CMK (cell line): ENCODE measurements at places on chromosomes 1 and 21.

- DNase-seq, result no peak
Measured at GRCh38 chr1:55276671-55277376, 61.7 kb upstream of the USP24 start.

- peak; percentile 17 for DNase-seq
Measured at GRCh38 chr1:41812051-41812450, 106.7 kb downstream of the HIVEP3 start.

GRCh38 chr1:176241385-176242015 is 34.4 kb upstream of the COP1 start:
- DNase-seq, result no peak

- DNase-seq, result peak; percentile 60
Measured at GRCh38 chr1:21669258-21670058, at the start of gene RAP1GAP. RAP1GAP (minus strand) TSS chr1:21669357; CDS start chr1:21620032, 49,325 bp downstream.

DNA sequence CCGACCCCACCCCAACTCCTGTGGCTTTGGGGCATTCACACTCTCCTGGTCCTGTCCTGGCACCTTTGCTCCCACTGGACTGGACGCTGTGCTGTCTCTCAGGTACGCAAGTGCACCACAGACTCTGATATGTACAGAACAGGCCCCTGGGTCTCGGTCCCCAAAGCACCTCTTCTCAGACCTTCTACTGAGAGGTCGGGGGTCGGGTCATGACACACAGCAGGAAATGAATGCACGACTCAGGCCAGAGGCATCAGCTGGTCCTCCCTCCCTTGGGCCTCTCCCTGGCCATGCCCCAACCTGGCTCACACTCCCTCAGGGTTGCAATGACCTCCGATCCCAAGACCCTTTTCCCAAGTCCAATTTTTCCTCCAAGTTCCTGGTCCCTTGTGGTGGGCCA is 1.8 kb upstream of the KRTAP10-12 start:
- DNase-seq, result no peak

DNA sequence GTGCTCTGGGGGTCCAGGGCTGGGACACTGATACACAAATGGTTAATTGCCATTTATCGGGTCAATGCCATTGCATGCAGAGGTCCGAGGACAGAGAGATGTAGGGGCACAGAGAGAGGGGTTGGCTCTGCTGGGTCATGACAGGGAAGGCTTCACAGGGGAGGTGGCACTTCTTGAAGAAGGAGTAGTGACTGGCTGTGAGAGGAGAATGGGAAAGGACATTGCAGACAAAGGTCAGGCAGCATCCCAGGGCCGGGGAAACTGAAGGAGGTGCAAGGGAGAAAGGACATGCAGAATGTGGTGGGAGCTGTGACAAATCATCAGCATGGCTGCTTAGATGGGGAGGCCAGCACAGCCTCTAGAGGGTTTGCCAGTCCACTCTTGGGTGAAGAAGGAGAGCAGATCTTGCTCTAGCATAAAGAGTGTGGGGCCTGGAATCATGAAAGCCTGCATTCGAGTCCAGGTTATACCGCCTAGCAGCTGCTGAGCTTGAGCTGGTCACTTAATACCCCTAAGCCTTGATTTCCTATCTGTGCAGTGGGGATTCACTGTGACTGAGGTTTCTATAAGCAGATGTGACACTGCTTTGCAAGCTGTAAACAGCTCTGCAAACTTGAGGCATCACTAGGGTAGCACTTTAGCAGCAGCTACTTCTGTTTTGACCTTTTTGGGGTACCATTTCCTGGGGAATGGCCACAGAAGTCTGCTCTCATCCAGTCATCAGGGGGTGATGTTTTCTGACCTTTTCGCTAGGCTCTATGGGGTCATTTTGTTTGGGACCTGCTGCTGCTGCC is 59.2 kb upstream of the EPS8L3 start:
- DNase-seq, result no peak

DNA sequence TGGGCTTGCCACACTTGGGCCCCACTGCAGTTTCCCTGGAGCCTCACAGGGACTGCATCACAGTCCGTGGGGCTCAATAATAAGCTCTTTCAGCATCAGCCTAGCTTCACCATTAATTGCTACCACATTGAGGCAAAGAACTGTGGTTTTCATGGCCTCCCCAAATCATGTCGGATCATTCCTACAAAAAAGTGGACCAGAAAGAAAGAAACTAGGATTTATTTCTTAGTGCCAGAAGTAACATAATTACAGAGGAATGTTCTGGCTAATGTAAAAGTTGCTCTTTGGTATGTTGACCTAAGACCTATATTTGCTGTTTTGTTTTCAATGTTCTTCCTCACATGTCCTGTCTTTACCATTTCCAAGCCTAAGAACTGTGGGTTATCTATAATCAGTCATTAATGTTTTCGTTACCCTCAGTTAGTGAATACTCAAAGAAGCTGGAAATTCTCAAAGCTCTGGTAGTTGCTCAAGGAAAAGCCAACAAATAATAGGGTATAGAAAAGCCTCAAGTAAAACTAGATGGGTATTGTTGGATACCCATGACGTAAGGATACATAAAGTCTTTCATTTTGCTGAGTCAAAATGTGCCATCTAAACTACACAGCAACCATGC is 173.9 kb downstream of the LTN1 start:
- DNase-seq, result no peak

- DNase-seq, result no peak
Measured at GRCh38 chr1:246591958-246592357, 25.7 kb downstream of the CNST start.

DNA sequence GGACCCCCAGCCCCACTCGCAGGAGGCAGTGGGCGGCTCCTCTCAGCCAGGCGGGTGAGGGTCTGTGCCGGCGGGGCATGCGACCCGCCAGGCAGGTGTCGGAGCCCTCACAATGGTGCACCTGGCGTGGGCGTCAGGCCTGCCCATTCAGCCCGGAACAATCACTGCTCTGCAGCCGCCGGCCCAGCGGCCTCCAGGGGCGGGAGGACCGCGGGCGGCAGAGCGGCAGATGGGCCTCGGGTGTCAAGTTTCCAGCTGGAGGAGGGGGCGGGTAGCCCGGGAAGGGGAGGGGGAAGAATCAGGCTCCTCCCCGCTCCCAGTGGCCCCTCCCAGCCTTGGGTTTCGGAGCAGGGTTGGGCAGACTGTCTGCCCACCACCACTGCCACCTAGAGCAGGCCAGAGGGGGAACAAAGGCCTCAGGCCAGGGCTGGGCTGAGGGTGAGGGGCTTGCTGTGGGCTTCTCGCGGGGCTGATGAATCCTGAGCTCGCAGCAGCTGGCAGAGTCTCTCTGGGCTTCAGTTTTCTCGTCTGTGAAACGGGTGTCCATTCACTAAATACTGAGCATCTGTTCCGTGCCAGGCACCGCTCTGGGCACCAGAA is 39.5 kb upstream of the CASZ1 start:
- no peak for DNase-seq

DNA sequence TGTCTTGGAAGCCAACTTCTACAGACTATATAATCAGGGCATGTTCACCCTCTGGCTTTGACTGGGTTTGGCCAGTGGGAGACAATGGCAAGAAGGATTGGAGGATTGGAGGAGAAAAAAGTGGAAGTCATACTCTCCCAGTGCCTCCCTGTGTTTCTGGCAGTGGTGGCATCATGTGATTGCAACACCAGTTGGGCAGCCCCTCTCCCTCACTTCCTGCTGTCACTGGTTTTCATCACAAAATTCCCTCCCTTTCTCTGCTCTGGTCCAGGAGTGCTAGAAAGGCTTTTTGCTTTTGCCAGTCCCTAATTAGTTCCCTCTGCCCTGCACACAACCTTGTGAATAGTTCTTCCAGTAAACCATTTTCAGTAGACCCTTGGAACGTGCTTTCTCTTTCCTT is 3.7 kb upstream of the QSOX1 start:
- DNase-seq, result no peak

GRCh38 chr21:43375837-43376477 is 51.0 kb downstream of the SIK1 start:
- no peak for DNase-seq

- peak; percentile 21 for DNase-seq
Measured at GRCh38 chr1:80054129-80054528, 1047.6 kb upstream of the ADGRL4 start.

GRCh38 chr1:67299296-67299695 is 8.4 kb upstream of the IL12RB2 start:
- DNase-seq, result no peak

DNA sequence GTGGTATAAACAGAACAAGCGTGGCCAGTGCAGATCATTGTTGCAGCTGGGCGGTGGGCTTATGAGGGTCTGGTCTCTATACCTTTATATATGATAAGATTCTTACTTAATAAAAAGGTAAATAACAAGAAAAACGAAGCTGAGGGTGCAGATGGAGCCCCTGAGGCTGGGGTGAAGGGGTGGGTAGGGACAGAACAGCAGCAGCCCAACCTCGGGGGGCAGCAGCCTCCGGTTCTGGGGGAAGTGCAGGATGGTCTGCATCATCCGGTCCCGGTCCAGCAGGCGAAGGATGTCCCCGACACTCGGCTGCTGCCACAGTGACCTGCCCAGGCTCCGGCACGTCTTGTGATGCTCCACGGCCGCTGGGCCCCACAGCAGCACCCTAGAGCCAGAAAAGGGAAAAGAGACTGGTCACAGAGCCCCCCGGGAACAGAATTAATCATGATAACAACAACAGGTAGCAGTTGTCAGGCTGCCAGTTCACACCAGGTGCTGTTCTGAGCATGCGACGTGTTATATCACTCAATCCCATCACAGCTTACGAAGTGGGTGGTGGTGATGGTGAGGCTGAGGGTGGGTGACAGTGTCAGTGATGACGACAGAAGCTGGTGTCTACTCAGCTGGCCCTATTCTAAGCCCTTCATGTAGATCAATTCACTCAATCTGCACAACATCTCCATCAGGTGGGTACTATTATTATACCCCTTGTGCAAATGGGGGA is 35.5 kb downstream of the MRAP start:
- no peak for DNase-seq

- DNase-seq, result no peak
Measured at GRCh38 chr1:215530401-215530984, 36.6 kb upstream of the KCTD3 start.

DNA sequence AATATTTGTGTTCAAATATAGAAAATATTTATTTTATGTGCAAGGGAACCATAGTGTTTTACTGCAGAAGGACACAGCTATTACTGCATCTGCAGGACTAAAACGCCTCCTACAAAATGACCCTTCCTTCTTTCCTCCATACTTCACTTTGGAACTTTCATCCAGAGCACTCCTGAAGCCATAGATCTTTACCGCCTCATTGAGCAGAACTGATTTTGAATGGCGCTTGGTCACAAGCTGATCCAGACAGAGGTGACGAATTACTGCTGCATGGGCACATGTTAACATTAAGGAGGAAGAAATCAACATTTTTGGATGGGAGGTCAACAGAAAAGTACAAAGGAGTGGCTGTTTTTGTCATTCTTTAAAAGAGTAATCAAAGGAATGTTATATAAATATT is 931.6 kb downstream of the NCAM2 start:
- no peak for DNase-seq

GRCh38 chr1:111990878-111991718 is 1.6 kb upstream of the KCND3 start:
- no peak for DNase-seq

GRCh38 chr1:40039245-40039756 is 1.2 kb upstream of the CAP1 start:
- no peak for DNase-seq

DNA sequence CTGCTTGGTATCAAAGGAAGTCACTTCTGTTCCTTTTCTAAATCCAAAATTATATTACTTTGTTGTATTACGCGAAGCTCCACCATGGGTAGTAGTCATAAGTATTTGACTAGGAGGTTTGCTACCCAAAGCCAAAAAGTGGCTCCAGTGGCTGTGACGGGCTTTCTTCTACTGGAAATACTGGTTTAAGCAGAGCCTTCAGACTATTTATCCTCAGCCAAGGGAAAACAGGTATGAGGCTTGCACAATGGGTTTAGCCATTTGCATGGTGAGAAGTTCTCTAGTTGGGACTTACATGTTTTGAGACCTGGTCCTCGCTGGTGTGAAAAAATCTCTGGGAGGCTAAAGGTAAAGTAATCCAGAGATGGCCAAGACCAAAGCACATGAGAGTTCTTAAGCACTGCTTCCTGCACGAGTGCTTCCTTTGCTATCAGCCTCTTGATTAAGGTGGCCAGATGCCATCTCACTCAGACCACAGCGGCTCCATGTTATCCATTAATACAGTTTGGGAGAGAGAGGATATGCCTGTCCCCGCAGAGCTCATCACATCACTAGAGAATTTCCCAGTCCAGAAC is 121.2 kb downstream of the PIK3R3 start:
- DNase-seq, result no peak

DNA sequence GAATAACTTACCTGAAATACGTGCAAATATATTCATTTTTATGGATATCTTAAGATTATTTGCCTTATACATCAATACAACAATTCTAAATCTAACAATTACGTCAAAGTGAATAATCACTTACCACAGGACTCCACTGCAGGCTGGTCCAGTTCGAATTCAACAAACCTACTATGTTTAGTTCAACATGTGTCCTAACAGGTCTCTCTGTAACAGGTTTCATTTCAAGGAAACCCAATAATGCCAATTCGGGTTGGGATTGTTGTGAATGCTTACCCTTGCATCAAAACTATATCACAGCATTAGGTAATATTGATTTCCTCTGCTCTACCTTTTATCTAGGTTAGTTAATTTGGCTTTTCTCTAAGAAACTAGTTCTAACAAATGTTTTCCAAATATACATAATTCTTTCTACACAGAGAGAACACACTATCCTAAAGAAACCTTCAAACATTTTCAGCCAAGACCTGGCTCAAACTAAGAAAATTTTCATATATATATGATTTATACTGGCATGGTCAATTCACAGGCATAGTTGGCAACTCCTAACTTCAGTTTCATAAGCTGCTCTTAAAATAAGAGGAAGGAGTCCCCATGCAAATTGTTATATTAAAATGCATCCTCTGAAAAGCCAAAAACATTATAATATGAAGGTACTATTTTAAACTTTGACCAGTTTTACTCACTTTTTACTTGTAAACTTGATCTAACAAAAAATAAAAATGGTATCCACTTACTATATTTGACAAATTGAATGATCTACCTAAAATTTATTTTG is 4.5 kb downstream of the IVNS1ABP start:
- no peak for DNase-seq

- DNase-seq, result no peak
Measured at GRCh38 chr1:146036241-146036964, 14.9 kb upstream of the HJV start.

DNA sequence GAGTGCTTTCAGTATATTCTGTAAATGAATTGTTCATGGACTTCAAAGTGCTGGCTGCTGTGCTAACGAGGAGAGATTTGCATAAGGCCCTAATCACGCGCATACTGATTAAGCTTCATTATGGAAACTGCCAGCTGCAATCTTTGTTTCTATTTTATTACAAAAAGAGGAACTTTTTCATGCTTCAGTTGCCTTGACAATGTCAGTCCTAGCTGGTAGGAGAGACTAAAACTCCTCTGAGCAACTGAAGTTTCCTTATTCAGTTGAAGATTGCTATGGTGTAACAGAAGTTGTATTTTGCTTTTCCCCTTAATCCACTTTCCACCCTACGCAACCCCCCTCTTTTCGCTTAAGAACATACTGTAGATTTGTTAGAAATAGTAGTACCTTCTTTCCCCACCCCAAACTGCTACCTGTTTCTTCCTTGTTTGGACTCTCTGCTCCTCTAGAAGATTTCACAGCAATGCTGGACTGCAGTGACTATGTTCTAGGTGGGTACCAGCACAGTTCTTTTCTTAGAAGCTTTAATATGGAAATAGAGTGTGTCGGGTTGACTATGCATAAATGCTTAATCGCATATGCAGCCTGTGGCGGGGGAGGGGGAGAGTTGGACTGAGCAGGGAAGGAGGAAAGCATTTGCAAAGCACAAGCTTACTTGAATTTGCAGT is 108.3 kb downstream of the POU2F1 start:
- peak; percentile 14 for DNase-seq

GRCh38 chr1:182249201-182249676 is 142.4 kb downstream of the GLUL start:
- DNase-seq, result no peak

- no peak for DNase-seq
Measured at GRCh38 chr1:42209526-42210251, 45.1 kb upstream of the GUCA2A start.
